ENCODE measurements at places on chromosomes 4 and X.

DNA sequence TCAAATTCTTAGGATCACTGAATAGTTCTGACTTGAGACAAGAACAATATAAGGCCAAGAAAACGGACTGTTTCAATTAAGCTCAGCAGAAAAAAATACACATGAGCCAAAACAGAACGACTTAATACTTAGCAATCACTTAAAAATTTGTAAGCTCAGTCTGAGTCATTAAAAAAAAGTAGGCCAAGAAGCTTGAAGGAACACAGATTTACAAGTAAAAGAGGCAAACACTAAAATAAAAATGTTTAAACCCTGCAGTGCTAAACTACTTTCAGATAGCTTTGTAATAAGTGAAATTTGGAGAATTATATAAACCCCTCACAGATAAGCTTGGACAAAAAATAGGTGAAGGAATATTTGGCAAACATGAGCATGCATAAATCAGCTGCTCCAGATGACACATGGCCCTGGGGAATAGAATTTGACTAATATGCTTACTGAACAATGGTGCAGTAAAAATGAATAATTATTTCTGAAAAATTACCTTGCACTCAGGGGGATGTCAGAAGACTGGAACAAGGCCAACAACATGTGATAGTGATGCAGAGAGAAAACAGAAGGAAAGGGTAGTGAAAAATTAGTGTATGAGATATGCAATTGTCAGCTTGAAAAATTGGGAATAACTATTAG is 49.6 kb downstream of the LNX1 start:
- DNase-seq = peak; percentile 95

GRCh38 chrX:110402091-110402849 is 43.6 kb downstream of the RTL9 start:
- DNase-seq = peak; percentile 86

DNA sequence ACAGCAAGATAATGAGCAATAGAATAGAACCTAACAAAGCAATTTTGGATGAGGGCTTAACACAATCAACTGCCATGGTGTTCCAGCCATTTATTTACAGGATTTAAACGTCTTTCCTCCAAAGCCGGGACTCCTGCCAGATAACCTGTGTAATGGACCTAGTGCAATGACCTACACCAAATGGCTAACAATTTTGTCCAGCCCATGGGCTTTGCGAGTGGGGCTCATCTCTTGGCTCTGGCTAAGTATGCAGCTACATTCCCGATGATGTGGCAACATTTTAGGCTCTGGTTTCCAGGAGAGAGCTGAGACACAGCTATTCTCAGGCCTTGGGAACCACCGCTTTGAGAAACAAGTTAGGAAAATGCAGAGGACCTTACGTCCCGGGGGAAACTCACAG is 822.3 kb upstream of the FTHL17 start:
- no peak for DNase-seq

GRCh38 chr4:57607566-57608180 is 497.5 kb upstream of the IGFBP7 start:
- no peak for DNase-seq

DNA sequence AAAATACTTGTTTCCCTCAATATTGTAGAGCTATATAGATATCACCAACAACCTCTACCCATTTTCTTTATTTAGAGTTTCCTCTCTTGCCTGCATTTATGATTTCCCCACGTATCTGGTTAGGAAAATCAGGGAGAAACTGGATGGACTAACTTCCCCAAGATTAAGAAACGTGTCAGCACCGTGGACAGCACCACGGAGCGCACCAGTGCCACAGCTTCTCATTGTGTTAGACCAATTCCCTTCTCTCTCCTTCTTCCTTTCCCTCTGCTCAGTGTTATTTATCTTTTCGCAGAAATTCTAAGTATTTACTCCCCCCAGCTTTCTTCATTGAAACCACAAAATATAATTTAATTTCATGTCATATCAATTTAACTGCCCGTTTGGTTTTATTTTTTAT is 568.6 kb upstream of the BOD1L1 start:
- peak; percentile 78 for DNase-seq

DNA sequence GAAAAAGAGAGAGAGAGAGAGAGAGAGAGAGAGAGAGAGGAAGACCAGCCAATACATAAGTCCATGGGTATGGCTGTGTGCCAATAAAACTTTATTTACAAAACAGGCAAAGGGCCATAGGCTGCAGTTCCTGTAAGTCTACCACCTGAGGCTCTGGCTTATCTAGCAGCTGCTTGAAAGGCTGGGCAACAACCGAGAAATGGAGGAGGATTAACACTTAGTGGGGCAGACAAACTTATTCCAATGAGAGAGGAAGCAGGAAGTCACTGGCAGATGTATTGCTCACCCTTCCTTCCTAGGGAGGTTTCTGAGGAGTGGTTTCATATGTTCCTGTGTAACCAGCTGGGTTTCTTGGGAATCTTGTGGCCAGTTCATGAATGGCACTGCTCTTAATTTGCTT is 4.7 kb upstream of the GPR143 start:
- no peak for DNase-seq

DNA sequence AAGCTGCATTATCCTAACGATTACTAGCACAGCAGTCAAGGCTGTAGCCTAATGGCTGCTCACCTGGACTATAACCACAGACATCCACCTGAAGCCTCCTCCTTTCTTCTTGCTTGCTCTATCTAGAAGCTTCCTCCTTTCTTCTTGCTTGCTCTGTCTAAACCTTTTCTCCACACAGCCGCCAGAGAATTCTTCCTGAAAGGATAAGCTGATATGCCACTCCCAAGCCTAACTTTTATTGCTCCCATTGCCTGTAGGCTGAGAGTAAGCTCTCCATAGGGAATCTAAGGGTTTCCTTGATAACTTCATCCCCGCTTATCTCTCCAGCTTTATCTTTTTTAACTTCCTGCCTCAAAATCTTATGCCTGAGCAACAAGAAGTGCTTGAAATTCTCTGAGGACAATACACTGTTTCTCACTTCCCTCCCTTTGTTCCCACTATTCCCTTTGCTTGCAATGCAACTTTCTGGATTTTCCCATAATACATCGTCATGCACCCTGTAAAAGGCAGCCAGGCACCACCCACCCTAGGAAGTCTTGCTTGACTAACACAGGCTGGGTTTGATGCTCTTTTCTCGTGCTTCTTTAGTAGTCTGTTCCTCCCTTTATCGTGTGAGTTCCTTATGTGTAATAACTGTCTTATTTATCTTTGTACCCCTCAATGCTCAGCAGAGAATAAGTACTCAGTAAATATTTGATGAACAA is 1.4 kb upstream of the LRIT3 start:
- no peak for DNase-seq

- DNase-seq = peak; percentile 77
Observed at GRCh38 chrX:45517090-45517973, 316.7 kb upstream of the DIPK2B start.

Data from fibroblast of skin of scalp (primary cell).